ENCODE measurements at places on chromosomes 12 and 14.
A peak's percentile ranks its signal among the peaks of the same experiment; 100 is the strongest.

DNA sequence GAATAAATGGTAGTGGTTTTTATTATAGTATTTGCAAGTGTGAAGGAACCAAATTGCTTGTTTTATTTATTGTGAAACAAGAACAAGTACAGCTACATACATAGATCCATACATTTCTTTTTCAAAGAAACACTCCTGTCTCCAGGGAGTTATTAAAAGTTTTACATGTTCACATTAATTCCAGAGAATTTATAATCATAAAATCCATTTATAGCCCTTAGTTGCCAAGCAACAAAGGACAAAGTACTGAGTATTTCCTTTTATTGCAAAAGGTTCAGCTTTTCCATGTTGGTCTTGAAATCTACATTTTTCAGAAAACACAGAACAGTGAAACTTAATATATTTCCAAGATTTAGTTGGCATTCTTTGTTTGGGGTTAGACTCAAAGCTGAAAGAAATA is 9.5 kb downstream of the MYRFL start:
- no peak for DNase-seq

DNA sequence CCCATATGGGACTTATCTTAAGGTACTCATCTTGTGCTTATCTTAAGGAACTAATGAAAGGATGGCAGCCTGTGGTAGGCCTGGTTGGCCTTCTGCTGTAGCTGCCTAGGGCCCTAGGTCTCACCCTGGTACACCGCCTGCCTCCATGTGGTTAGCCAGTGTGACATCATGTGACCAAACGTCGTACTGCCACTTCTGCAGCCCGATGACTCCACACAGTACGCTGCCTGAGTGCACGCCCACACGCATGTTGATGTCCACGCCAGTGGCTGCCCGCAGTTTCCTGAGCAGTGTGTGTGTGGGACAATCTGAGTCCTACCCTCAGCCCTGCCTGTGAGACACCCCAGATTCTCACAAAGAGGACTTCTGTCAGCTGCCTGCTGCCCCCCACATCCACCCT is 5.1 kb downstream of the ADCY4 start:
- no peak for DNase-seq

DNA sequence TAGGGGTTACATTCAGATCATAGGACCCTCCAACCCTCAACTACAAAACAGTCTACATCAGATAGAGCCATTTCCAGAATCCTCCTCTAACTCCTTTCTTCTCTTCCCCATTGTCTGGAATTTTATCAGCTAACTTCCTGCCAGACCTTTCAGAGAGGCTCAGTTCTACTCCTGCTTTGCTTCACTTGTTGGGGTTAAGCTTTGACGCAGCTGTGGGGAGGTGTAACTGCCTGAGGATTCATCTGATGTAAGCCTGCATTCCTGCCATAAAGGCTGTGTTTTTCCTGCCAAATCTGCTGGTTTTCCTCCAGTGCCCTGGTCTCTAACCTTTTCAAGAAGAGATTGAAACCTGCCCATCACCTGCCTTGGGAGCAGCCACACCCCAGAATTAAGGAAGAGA is 16.9 kb downstream of the DHRS2 start:
- no peak for DNase-seq

DNA sequence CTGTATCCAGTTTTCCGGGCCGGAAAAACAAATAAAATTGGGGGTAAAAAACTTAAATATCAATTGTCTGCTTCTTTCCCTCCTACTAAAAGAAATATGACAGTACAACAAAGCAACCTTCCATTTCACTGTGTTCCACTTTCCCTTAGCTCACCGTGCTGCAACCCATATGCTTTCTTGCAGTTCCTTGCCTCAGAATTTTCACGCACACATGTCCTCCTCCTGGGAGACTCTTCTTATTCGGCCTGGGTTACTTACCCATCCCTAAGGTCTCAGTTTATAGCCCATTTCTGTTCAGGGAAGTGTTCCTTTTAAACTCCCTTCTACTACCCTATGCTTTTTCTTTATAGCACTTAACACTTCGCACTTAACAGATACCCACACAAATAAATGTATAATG is 4.5 kb upstream of the MAGOHB start:
- DNase-seq, result no peak

GRCh38 chr14:100350276-100350926 is 27.3 kb downstream of the SLC25A47 start:
- no peak for DNase-seq

- DNase-seq, result no peak
Measured at GRCh38 chr12:130645751-130646150, 70.3 kb downstream of the RIMBP2 start.

GRCh38 chr12:52019113-52019770 is 12.5 kb downstream of the TAMALIN start:
- DNase-seq, result no peak

DNA sequence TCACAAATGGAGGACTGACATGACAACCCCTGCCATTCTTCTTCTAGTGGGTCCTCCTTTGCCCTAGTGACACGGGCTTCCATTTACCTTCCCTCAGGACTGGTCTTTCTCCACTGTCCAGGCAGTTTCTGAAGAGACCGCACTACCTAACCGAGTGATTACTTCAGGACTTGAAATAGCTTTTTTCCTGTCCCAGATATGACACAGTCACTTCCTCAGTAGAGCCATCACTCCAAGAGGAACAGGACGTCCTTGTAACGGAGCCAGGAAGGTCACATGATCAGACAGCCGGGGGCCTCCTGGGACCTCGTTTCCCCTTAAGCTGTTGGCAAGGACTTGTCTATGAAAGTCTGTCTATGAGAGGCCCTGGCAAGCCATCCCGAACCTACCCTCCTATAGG is 62.3 kb downstream of the FOS start:
- no peak for DNase-seq

DNA sequence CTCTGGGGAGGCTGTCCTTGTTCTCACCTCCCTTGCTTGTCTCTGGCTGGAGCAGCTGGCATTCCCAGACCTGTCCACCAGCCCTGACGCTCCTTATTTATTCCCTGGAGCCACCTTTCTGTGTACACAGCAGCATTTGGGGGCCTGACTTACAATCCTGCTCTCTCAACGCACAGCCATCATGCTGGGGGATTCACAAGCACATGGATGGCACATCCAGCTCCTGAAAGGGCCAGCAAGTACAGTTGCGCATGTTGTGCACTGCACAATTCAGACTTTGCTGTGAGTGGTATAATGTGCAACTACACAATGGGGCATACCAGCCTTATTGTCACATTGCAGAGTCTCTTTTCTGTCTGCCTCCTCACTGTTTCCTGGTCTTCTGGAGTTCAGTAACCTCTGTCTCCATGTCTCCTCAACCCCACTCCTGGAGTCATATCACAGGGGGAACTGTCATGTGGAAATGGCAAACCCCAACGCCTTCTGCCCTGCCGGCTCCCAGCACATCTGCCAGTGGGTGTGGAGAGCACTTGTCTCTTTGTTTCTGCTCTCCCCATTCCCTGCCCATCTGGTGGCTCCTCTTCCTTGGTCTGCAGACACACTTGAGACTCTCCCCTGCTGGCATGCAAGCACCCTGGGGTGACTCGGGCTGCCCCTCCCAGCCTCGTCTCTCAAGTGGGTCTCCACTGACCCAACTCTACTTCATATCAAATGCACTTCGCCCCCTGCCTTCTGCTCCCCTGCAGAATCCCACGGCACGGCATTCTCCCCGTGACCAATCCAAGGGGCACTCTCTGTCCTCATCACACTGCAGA is 41.2 kb upstream of the MEG3 start:
- DNase-seq, result no peak

DNA sequence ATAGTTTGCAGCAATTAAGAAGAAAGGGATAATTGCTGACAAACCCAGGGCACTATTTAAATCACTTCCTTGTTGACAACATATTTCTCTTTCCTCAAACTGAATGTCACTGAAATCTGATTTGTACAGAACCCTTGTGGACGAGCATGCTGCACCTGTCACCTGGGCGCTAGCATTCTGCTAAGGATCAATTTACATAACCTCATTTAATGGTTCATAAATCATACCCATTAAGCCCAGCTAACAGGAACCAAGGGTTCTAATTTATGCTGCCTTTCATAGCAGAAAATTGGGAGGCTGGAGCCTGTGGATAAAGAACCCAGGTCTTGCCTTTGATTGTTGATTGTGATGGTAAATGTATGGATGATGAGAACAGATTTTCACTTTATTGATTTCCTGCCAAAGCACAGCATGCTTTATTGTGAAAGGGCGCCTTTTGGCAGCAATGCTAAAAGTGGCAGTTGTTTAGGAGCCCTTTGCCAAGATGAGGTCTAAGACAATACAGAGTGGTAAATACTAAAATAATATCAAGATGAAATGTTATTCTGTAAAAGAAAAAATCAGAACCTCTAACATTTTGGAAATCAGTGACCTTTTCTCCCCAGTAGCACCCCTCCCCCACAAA is 95.4 kb downstream of the NKX2-1 start:
- DNase-seq, result peak; percentile 97

DNA sequence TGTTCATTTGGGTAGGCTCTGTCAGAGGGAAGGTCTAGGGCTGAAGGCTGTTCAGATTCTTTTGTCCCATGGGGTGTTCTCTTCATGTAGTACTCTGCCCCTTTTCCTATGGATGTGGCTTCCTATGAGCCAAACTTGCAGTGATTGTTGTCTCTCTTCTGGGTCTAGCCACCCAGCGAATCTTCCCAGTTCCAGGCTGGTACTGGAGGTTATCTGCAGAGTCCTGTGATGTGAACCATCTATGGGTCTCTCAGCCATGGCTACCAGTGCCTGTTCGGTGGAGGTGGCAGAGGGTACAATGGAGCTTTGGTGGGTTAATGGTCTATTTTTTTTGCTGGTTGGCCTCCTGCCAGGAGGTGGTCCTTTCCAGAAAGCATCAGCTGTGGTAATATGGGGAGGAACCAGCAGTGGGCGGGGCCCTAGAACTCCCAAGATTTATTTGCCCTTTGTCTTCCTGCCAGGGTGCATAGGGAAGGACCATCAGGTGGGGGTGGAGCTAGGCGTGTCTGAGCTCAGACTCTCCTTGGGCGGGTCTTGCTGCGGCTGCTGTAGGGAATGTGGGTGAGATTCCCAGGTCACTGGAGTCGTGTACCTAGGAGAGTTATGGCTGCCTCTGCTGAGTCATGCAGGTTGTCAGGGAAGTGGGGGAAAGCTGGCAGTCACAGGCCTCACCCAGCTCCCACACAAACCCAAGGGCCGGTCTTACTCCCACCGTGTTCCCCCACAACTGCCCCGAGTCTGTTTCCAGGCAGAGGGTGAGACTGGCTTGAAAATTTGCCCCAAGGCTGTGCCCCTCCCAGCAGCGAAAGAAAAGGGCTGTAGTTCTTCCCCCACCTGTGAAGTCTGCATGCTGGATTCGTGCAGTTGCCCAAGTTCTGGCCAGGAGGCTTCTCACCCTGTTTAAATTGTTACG is 17.5 kb downstream of the MTRFR start:
- no peak for DNase-seq

DNA sequence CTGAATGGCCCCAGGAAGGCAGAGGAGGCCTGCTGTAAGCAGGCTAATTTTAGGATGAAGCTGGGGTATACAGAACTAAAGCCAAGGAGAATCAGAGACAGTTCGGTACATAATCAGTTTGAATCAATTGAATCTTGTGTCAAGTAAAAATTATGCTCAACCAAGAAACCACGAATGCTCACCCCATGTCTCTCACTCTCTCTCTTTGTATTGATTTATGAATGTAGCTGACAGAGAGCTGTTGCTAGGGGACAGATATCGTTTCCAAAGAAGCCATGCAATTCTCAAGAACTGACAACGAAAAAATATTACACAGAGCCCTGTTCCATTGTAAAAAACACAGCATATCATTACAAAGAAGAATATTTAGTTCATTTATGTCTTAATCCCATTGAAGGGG is 151.1 kb upstream of the PKP2 start:
- DNase-seq, result no peak

- DNase-seq, result no peak
Measured at GRCh38 chr12:122860854-122861586, 25.8 kb downstream of the HIP1R start.

DNA sequence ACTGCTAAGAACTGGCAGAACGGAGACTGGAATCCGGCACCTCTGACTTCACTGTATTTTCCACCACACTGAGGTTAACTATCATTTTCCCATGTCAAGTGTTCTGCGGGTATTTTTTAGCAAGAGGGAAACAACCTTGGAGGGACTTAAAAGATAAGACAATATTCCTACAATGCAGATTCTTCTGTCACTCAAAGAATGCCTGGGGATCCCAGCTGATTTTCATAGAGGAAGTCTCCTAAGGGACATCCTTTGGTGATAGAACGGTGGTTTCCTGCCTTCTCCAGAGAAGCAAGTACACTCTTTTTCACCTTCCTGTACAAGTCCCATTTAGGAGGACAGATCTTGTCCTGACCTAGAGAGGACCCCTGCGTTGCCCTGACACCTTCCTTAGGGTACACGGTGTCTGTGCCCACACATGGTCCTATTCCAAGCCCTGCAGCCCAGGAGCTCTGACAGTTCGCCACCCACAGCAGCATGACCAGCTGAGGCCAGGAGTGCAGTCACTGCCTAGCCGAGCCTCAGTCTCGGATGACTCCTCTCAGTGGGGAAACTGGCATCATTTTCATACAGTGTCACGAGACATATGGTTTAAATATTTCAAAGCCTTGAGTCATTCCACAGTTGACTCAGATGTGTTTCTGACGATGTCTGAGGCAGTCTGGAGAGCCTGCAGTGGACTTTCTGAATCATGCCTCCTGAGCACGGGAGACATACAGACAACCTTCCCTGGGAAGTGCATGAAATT is 181.3 kb upstream of the FKBP4 start:
- no peak for DNase-seq

- no peak for DNase-seq
Measured at GRCh38 chr12:104498211-104498801, 41.6 kb downstream of the CHST11 start.

DNA sequence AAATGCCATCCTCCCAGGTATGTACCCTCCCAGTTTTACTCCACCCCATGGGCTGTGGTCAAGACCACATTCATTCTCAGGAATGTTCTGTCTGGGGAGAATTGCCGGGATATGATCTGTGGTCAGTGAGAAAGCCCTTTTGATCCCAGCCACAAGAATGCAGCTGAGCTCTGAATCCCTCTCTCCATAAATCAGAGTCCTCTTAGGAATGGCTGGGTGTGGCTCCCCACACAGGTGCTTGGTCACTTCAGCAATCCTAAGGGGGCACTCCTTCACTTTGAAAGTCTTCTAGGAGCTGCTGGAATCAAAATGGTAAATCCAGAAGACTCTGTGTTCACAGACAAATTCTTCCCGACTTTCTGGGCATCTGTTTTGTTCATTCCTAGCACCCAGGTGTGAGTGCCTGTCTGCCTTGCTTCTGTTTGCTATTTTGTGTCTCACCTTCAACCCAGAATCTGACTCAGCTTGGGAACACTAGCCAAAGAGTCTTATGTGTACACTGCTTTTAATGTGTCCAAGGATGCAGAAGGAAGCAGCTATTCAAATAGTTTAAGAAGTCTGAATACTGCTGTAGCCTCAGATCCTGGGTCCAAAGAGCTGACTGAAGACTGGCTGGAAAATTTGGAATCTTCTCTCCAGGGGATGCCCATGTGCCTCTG is 144.6 kb upstream of the CDKN3 start:
- DNase-seq, result no peak

- DNase-seq, result no peak
Measured at GRCh38 chr14:85058150-85058549, 471.8 kb upstream of the FLRT2 start.

DNA sequence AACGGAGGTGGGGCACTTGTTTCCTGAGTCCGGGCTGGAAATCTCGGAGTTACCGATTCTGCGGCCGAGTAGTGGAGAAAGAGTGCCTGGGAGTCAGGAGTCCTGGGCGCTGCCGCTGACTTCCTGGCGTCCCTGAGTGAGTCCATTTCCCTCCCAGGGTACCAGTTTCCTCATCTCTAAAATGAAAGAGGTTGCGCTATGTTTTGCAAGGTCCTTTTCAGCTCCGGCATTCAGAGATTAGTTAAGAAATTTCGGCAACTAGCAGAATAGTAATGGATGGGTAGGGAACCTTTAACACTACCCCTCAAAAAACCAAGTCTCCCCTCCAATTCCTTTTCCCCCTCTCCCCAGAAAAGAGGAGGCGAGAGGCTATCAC is 724 bp downstream of the BLOC1S1 start:
- DNase-seq, result no peak
